COR-L47 (cell line): ENCODE measurements at places on chromosomes 13 and 19.

GRCh38 chr19:34480971-34481841 is at the start of gene WTIP:
Gene WTIP, plus strand, starts transcription at chr19:34481758. Its CDS starts 217 bp downstream, at chr19:34481975.
- DNase-seq: no peak

DNA sequence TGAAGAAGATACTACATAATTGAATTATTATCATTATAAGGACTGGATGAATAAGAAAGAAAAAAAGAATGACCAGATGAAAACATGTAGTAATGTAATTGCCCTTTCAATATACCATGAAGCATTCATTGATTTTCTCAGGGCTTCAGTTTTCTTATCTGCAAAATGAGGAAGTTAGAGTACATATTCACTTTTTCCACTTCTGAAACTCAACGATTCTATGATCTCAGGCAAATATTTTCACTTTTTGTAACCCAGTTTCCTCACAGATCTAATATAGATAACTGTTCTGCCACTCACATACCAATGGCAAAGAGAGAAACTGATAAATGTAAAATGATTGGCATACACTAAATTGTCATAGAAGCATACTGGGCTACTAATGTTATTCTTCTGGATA is 856.6 kb upstream of the KLHL1 start:
- no peak for DNase-seq

DNA sequence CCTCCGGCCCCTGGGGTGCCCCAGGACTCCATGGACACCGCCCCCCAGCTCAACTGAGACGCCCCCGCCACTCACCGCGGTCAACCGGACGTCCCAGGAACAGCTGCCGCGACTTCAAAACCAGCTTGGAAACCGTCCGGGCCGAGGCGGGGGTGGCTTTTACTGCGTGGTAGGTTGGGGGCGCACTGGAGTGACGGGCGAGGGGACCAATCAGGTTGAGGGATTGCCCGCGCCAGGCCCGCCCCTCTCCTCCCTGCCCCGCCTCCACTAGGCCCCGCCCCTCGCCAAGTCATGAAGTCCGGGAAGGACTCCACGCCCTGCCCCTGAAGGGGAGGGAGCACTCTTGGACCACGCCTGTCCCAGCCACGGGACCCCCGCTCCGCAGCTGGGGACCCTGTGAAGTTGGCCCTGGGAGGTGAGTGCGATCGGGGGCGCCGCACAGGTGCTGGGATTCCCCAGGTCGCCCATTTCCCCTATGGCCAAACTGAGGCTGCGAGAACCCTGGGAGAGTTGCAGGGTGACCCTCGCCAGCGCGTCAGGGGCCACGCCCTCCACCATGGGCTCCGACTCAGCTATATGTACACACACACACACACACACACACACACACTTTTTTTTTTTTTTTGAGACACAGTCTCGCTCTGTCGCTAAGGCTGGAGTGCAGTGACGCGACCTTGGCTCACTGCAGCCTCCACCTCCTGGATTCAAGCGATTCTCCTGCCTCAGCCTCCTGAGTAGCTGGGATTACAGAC is at the start of gene PLIN3:
TSS of gene PLIN3 (minus strand) at position 134 of the 752 bp plus-strand sequence. CDS start 6,273 bp downstream, outside the sequence.
- DNase-seq: peak; percentile 10

DNA sequence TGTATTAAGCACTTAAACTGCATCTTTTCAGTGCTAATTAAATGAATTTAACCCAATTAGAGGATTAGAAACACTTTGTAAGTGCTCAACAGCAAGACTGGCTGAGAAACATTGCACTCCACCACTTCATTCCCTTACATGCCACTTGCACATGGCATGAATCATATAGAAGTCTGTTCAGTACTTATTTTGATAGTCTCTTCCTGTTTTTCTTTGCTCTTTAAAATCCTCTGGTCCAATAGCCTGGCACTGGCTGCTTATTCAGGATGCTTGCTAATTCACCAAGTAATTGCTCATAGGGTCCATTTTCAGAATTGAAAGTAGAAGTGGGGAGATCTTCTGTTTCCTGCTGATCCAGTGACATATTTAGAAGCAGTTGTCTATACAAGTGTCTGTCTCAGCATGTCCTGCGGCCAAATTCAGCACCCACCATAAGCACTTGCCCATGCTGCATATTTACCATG is 900.1 kb downstream of the PCDH9 start:
- DNase-seq: peak; percentile 75

- no peak for DNase-seq
Measured at GRCh38 chr13:39038569-39039030, 344 bp downstream of the NHLRC3 start.

GRCh38 chr19:51156710-51157109 is 14.6 kb downstream of the SIGLEC7 start:
- DNase-seq: no peak

- no peak for DNase-seq
Measured at GRCh38 chr13:30453727-30454126, 12.0 kb downstream of the HMGB1 start.

DNA sequence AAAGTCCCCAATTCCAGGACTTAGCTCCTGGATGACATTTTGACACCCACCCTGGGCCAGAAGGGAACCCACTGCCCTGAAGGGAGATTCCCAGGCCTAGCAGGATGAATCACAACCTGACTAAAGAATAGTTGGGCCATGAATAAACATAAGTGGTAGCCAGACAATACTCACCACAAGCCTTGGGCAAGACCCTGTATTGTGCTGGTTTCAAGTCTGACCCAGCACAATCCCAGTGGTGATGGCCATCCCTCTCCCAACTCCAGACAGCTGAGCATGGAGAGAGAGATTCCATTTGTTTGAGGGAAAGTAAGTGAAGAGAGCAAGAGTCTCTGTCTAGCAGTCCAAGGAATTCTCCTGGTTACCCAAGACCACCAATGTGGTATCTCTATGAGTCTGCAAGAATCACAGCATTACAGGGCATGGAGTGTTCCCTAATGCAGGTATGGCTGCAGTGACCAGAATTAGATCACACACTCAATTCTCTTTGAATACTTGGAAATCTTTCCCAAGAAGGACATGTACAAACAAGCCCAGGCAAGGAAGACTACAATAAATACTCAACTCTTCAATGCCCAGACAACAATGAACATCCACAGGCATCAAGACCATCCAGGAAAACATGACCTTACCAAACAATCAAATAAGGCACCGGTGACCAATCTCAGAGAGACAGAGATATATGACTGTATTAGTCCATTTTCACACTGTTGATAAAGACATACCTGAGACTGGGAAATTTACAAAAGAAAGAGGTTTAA is 158.0 kb downstream of the VWA8 start:
- DNase-seq: no peak

- no peak for DNase-seq
Measured at GRCh38 chr13:49357694-49358093, 86.2 kb downstream of the CAB39L start.

DNA sequence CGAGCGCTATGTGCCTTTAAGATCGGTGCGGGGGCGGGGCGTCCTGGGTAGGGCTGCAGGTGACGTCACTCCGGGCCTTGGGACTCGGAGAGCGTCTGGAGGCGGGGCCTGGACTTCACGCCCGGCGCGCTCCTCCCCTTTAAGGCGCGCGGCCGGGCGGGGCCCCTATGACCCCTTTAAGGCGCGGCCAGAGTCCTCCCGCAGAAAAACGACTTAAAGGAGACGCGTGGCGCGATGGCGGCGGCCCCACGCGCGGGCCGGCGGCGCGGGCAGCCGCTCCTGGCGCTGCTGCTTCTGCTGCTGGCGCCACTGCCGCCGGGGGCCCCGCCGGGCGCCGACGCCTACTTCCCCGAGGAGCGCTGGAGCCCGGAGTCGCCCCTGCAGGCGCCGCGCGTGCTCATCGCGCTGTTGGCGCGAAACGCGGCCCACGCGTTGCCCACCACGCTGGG is at the start of gene COLGALT1:
TSS of gene COLGALT1 (plus strand) at position 170 of the 449 bp plus-strand sequence. CDS start at position 235, 65 bp downstream.
- DNase-seq: peak; percentile 98

- DNase-seq: no peak
Measured at GRCh38 chr13:49165798-49166752, 54.1 kb upstream of the MLNR start.

DNA sequence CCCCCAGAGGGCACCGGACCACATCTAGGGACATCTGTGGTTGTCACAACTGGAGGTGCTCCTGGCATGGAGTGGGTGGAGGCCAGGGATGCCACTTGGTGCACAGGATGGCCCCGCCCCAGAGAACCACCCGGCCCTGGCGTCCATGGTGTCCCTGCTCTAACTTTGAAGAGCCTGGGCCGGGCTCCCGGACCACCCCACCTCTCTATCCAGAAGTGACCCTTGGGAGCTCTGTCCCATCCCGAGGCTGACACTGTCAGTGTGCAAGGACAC is 22.9 kb upstream of the MYDGF start:
- no peak for DNase-seq

DNA sequence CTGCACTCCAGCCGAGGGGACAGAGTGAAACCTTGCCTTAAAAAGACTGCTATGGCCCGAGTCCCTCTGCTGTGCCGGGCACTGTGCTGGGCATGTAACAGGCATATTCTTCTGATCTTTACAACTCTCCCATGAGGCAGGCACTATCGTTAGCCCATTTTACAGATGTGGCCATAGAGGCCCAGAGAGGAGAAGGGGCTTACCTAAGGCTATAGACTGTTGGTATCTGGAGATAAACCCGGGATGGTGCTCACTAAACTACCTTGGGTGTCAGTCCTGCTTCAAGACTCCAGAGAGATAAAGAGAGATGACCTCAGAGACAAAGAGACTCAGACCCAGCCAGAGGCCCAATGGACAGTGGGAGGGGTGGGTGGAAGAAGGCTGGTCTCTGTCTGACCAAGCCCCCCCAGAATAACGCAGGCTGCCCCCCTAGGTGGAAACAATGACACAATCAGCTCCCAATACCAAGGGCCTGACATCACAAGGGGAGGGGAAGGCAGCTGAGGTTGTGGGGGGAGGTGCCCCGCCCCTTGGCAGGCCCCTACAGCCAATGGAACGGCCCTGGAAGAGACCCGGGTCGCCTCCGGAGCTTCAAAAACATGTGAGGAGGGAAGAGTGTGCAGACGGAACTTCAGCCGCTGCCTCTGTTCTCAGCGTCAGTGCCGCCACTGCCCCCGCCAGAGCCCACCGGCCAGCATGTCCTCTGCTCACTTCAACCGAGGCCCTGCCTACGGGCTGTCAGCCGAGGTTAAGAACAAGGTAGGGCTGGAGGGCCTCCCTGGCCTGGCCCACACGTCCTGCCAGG is at the start of gene CNN1:
TSS of gene CNN1 (plus strand) at position 620 of the 805 bp plus-strand sequence. CDS start at position 697, 77 bp downstream.
- no peak for DNase-seq

GRCh38 chr19:18280247-18281081 is 958 bp downstream of the JUND start:
- peak; percentile 82 for DNase-seq

DNA sequence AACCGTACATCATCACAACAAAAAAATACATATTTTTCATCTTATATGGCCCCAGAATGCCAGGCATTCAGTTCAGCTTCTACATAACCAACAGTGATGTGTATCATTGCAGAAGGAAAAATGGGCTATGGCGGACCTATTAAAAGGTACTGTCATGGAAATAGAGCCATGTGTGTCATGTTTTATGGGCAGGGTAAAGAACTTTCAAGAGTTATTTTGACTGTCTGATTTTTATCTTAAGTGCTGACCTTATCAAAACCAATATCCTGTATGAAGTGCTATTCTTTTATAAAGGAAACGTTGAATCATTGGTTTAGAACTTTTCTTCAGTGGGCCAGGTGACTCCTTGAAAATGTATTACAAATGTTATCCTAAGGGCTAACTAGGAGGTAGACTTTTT is 9.9 kb downstream of the ZNF507 start:
- DNase-seq: no peak

GRCh38 chr19:12723641-12724426 is at the start of gene TNPO2:
Gene TNPO2, minus strand, starts transcription at chr19:12723932. Its CDS starts 2,955 bp downstream, at chr19:12720977.
- peak; percentile 52 for DNase-seq

DNA sequence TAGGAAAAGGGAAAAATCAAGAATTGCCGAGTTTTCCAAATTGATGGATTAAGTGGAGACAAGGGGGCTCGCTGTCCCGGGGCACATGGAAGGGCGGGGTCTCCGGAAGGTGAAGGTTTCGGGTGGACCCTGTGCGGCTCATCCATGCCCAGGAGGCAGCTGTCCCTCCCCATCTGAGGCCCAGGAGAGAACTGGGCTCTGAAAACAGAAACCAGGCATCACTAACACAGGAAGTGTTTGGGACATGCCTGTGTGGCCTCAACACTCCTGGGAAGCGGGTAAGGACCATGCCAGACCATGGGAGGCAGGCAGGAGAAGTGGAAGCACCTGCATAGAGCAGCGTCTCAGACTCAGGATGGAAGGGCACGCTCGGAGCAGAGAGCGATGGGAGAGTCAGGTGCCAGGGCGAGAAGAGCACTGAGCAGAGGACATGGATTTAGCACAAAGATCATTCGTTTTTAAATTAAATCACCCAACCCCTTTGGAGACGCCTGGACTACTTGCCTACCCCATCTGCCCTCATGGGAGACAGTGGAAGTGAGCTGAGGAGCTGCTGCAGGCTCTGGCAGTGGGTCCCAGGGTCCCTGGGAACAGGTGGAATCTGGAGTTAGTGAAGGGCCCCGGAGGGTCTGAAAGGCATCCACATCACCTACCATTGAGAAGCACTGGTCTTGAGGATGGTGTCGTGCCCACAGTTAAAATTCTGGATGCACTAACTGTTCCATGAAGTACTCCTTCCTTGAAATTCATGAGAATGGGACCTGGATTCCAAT is 183.2 kb upstream of the SOX1 start:
- no peak for DNase-seq

GRCh38 chr13:35159041-35159440 is 217.0 kb downstream of the NBEA start:
- no peak for DNase-seq

DNA sequence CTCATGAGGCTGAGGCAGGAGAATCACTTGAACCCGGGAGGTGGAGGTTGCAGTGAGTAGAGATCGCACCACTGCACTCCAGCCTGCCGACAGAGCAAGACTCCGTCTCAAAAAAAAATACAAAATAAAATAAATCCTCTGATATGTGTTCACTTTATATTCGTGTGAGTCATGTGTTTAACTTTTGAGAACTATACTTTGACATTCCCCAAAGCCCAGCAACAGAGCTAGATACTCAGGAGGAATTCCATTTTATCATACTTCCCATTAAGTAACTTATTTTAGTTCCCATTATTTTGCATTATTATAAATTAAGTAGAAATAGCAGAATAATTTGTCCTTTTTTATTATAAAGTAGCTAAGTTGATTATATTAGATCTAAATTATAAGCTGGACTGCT is 3.3 kb upstream of the CHAMP1 start:
- DNase-seq: no peak

- DNase-seq: no peak
Measured at GRCh38 chr19:8569066-8569771, 8.0 kb downstream of the MYO1F start.

GRCh38 chr19:9793071-9793591 is 24.6 kb upstream of the ZNF846 start:
- no peak for DNase-seq

GRCh38 chr13:30664689-30665275 is 47.1 kb downstream of the USPL1 start:
- DNase-seq: no peak

GRCh38 chr19:29845574-29846176 is 33.9 kb downstream of the CCNE1 start:
- DNase-seq: no peak

DNA sequence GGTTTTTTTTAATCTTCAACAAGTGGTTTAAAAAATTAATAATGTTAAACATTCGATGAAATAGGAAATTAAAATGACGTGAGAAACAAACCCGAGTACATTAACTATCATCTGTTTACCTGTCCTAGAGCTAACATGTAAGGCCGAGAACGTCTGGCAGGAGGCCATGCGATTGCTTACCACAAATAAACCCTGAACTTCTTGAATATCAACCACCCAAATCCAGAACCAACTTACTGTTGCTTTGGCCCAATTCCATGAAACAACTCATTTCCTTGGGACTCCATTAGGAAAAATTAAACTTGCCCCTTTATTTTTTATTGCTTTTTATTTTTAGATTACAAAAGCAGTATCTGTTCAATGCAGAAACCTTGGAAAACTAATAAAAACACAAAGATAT is 228.9 kb upstream of the IRS2 start:
- DNase-seq: peak; percentile 75

- no peak for DNase-seq
Measured at GRCh38 chr13:34411177-34411576, 530.9 kb upstream of the NBEA start.
